ENCODE measurements at places on chromosomes 1 and 21. TPM values are rescaled to one million over a fixed set of nuclear protein-coding genes. Genes with fewer than 3 reads are reported as not detected.
A peak's percentile ranks its signal among the peaks of the same experiment; 100 is the strongest.

The FOXD2 gene
- 1.0 TPM for total RNA-seq

The THEMIS2 gene
- total RNA-seq = 3.9 TPM

GRCh38 chr1:89633800-89634625 is 1.1 kb downstream of the LRRC8C start:
- no peak overlapping the region for H3K27ac ChIP-seq
- H3K36me3 ChIP-seq = no peaks in the 10 kb centered on the region
- no peak for DNase-seq
- peak overlapping the region; percentile 85 for H3K4me3 ChIP-seq
- H3K27me3 ChIP-seq = no peaks in the 10 kb centered on the region

DNA sequence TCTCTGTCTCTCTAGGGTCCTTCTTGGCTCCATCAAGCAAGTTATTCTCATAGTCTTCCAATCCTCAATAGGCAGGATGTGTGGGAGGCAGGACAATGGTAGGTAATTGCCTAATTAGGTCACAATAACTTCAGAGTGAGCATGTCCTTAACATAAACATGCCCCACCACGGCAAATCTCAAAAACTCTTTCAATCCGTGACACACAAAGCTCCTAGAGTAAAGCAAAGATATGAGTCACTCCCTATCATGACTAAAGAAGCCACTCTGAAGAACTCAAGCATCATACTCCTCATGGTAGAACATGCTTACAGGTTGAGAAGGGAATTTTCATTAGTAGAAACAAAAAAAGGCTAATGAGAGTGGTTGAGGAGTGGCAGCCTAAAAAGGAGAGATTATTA is 4.9 kb downstream of the HAO2 start:
- peaks cover 26% of the 10 kb centered on the region for H3K27me3 ChIP-seq
- H3K36me3 ChIP-seq = no peaks in the 10 kb centered on the region
- peaks cover 21% of the 10 kb centered on the region for H3K4me1 ChIP-seq
- H3K4me3 ChIP-seq = no peak overlapping the region
- no peak for DNase-seq

The NPHS2 gene
- not detected for total RNA-seq

GRCh38 chr1:228381356-228381755 is 25.3 kb downstream of the TRIM11 start:
- H3K27ac ChIP-seq = no peak overlapping the region
- H3K36me3 ChIP-seq = no peaks in the 10 kb centered on the region
- peaks cover 8% of the 10 kb centered on the region for H3K4me1 ChIP-seq

GRCh38 chr1:79150576-79150975 is 144.0 kb upstream of the ADGRL4 start:
- DNase-seq = no peak
- no peaks in the 10 kb centered on the region for H3K36me3 ChIP-seq
- peaks cover 6% of the 10 kb centered on the region for H3K4me1 ChIP-seq
- H3K27me3 ChIP-seq = no peaks in the 10 kb centered on the region
- H3K27ac ChIP-seq = no peak overlapping the region

- DNase-seq = no peak
- peak overlapping the region; percentile 79 for H3K27ac ChIP-seq
- peak overlapping the region; percentile 91 for H3K4me3 ChIP-seq
- no peaks in the 10 kb centered on the region for H3K36me3 ChIP-seq
- H3K27me3 ChIP-seq = no peaks in the 10 kb centered on the region
Measured at GRCh38 chr1:167722152-167722869, 529 bp downstream of the MPZL1 start.

DNA sequence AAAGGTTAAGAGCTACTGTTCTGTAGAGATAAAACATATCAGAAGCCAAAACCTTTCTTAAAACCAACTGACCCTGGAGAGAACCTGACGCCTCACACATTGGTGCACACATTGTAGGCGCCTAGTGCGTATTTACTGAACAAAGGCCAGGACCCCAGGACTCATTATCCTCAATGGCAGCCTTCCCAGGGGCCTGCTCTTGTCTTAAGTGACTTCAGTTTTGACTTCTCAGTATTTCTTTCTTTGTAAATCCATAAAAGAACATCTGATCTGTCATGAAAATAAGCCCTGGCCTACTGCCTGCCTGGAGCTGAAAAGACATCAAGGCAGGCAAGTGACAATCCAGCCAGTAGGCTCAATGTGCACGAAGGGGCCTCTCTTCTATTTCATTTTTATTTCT is 27.6 kb downstream of the ABCA4 start:
- H3K4me3 ChIP-seq = peak overlapping the region; percentile 61
- DNase-seq = no peak
- H3K36me3 ChIP-seq = no peaks in the 10 kb centered on the region
- H3K4me1 ChIP-seq = peaks cover 75% of the 10 kb centered on the region

GRCh38 chr1:18429654-18430053 is 51.1 kb upstream of the KLHDC7A start:
- no peak overlapping the region for H3K27ac ChIP-seq
- H3K4me1 ChIP-seq = no peaks in the 10 kb centered on the region
- no peak overlapping the region for H3K4me3 ChIP-seq
- peaks cover 3% of the 10 kb centered on the region for H3K27me3 ChIP-seq
- no peak for DNase-seq

The DDI2 gene
- total RNA-seq = 17.5 TPM

The CRP gene
- not detected for total RNA-seq

The ETV3 gene
- 25.6 TPM for total RNA-seq

The KRTAP20-2 gene
- total RNA-seq = not detected

GRCh38 chr1:66648901-66649595 is 103.2 kb upstream of the DYNLT5 start:
- no peak overlapping the region for H3K4me3 ChIP-seq
- no peak for DNase-seq
- H3K36me3 ChIP-seq = peaks cover 13% of the 10 kb centered on the region

DNA sequence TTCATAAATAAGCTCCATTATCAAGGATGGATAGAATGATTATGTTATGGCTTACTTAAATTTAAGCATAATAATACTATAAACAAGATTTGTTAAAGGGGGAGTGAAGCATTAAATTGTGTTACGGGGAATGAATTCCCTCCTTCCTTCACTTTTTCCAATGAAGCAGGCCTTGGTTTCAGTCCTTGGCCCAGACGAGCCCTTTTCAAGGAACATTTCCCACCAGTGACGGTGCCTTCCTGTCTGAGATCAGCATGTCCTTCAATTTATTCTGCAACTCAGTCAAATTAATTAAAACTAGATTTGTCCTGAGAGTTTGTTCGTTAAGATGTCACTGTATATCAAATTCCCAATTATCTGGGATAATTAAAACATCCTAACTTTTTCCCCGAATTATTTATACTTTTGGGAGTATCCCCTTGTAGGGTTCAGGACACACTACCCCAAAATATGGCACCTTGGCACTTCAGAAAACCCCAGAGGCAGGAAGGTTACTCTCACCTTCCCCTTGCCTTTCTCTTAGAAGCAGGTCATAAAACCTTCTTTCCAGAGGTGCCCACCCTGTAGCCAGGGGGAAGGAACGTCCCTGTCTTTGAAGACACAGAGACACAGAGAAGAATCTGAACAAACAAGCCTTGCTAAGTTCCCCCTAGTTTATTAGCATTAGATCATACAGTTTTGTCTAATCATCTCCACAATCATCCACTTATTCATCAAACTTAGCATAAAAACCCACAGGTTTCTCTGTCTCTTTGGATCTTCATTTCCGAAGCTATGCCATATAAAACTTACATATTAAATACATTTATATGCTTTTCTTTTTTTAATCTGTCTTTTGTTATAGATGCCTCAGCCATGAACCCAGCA is 86.2 kb upstream of the ARHGAP29 start:
- no peaks in the 10 kb centered on the region for H3K27me3 ChIP-seq
- H3K4me1 ChIP-seq = peaks cover 77% of the 10 kb centered on the region

DNA sequence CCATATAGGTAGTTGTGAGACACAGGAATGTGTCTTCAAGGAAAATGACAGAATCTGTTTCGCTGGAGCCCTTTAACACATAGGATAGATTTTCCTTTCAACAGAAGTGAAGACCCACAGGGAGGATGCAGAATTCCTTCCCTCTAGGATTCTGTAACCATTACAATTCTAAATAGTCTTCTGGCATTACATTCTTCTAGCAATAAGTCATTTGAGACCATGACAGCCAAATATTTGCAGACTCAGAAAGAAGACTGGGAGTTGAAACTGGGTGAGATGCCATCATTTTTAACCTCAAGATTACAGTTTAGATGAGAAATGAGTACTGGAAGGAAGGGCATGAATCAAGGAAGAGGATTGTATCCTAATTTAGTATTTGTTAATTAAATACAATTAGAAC is 61.6 kb downstream of the ZBTB18 start:
- H3K27me3 ChIP-seq = no peaks in the 10 kb centered on the region
- peaks cover 38% of the 10 kb centered on the region for H3K4me1 ChIP-seq
- H3K27ac ChIP-seq = peak overlapping the region; percentile 76
- no peak for DNase-seq
- H3K4me3 ChIP-seq = no peak overlapping the region
- H3K36me3 ChIP-seq = peaks cover 2% of the 10 kb centered on the region

- H3K4me3 ChIP-seq = peak overlapping the region; percentile 96
- peaks cover 62% of the 10 kb centered on the region for H3K4me1 ChIP-seq
- no peak for DNase-seq
- H3K36me3 ChIP-seq = peaks cover 11% of the 10 kb centered on the region
Measured at GRCh38 chr1:8027748-8028570, 1.9 kb upstream of the ERRFI1 start.

The GPR37L1 gene
- total RNA-seq = not detected

- no peaks in the 10 kb centered on the region for H3K36me3 ChIP-seq
- H3K4me1 ChIP-seq = no peaks in the 10 kb centered on the region
- no peaks in the 10 kb centered on the region for H3K27me3 ChIP-seq
- no peak overlapping the region for H3K27ac ChIP-seq
- H3K4me3 ChIP-seq = no peak overlapping the region
Measured at GRCh38 chr21:29639366-29640079, 300.3 kb downstream of the GRIK1 start.

The RPTN gene
- not detected for total RNA-seq

- H3K4me1 ChIP-seq = peaks cover 5% of the 10 kb centered on the region
- H3K36me3 ChIP-seq = no peaks in the 10 kb centered on the region
- H3K27me3 ChIP-seq = peaks cover 24% of the 10 kb centered on the region
Measured at GRCh38 chr1:1946540-1946939, 27.5 kb upstream of the TMEM52 start.

DNA sequence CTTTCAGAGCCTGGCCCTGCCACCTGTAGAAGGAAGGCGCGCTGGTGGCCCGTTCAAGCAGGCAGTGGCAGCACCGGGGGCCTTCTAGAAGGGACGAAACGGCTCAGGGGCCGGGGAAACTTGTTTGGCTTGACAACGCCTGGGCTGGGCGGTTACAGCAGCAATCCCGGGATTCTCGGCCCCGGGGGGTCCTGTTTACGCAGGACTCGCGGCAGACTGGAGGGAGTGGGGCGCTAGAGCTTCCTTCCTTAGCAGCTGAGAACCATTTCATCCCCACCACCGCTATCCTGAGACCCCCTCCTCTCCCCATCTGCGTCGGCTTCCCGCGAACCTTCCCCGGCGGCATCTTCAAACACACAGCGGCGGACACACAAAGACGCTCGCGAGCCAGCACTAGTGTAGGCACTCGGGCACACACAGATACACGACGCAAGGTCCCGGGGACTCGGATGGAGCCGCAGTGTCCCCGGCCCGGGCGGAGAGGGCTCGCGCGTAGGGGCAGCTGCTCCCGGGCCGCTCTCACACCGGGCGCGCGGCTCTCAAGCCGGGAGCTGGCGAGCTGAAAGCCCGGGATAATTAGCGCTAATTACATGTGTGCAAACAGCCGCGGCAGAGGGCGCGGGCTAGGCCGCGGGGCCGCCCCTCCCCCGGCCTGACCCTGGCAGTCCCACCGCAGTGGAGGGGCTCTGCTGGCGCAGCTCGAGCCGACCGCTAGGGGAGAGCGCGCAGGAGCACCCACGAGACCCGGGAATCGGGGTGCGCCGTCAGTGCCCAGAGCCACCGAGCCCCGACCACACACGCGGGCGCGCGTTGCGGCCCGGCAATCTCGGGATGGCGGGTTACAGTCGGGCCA is 271.4 kb downstream of the FOXD2 start:
- H3K27ac ChIP-seq = no peak overlapping the region
- peaks cover 47% of the 10 kb centered on the region for H3K27me3 ChIP-seq
- no peak for DNase-seq

DNA sequence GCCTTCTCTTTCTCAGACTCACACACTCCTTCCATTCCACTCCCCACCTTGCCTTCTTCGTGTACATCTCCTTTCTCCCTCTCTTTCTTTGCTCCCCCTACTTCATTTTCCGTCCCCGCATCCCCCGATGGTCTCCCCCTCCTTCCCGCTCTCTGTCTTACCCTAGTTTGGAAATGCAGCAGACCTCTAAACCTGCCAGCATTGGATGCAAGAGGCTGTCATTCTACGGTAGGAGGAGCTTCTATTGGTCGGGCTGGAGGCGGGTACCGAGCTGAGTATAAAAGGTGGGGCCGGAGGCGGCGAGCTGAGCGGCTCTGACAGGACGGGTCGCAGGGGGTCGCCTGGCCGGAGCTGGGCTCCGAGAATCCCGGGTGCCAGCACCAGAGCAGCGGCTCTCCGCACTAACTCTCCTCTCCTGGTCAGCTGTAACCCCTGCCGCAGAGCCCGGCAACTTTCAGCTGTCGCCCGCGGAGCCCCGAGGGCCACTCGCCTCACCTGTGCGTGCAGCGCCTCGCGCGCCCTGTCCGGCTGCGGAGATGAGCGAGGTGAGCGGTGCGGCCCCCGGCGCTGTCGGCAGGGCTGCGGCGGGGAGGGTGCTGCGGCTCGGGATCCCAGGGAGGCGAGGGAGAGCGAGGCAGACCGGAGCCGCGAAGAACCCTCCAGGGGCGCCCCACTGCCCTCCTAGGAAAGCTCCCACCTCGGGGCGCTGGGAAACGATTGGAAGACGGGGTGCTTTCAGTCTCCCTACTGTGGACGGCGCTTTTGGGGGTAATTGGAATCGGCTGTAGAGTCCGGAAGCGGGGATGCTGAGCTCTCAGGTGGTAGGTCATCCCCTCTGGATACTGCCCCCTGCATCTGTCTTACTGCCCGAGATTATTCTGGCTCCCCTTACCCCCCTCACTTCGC is at the start of gene PCP4L1:
Gene PCP4L1, plus strand, starts transcription at position 307 of the 906 bp plus-strand sequence. Its CDS starts 230 bp downstream, at position 537.
- peaks cover 16% of the 10 kb centered on the region for H3K36me3 ChIP-seq
- H3K27me3 ChIP-seq = peaks cover 45% of the 10 kb centered on the region
- peaks cover 29% of the 10 kb centered on the region for H3K4me1 ChIP-seq
- peak within 1 kb of the TSS; percentile 52 for H3K4me3 ChIP-seq
- H3K27ac ChIP-seq = no peak within 1 kb of the TSS

The TTC24 gene
- not detected for total RNA-seq

The ADGRL2 gene
- 64.2 TPM for total RNA-seq

GRCh38 chr1:166915941-166916340 is 39.9 kb upstream of the TADA1 start:
- H3K4me3 ChIP-seq = no peak overlapping the region
- no peak for DNase-seq
- peaks cover 9% of the 10 kb centered on the region for H3K36me3 ChIP-seq
- H3K4me1 ChIP-seq = peaks cover 15% of the 10 kb centered on the region
- no peak overlapping the region for H3K27ac ChIP-seq

DNA sequence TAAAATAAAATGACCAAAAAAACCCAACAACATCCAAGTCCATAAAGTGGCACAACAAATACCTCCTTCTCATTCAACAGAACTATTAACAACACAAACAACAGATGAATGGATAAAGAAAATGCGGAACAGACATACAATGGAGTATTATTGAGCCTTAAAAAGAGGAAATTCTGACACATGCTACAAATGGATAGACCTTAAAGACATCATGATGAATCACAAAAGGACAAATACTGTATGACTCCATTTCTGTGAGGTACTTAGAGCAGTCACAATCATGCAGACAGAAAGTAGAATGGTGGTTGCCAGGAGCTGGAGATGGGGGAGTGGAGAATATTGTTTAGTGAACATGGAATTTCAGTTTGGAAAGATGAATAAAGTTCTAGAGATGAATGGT is 42.6 kb downstream of the EYA3 start:
- H3K4me3 ChIP-seq = no peak overlapping the region
- peaks cover 15% of the 10 kb centered on the region for H3K36me3 ChIP-seq
- H3K27me3 ChIP-seq = no peaks in the 10 kb centered on the region
- H3K4me1 ChIP-seq = no peaks in the 10 kb centered on the region
- H3K27ac ChIP-seq = no peak overlapping the region
- no peak for DNase-seq

Measured in chondrocyte (in vitro differentiated cells).